NCI-H2171 (cell line): ENCODE measurements at places on chromosomes 7 and 10.

DNA sequence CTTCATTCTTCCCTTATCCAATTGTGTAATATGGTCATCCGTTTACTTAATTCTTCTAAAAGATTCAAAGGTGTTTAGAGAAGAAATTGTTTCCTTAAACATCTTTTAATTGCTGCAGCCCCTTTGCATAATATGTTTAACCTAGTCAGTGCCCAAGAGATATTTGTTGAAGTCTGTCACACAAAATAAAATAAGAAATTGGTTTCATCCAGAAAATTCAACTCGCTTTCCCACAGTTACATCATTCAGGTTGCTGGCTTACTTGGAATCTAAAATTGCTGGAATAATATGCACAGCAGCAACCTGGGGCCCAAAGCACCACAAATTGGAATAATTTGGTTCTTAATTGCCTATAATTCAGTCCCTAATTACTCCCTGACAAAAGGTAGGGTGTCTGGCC, 155.1 kb upstream of the ETV1 start:
- no peak for DNase-seq

GRCh38 chr7:44288811-44289340, 36.5 kb downstream of the CAMK2B start:
- no peak for DNase-seq

- no peak for DNase-seq
Measured at GRCh38 chr10:25451401-25451800, 276.6 kb downstream of the GPR158 start.

DNA sequence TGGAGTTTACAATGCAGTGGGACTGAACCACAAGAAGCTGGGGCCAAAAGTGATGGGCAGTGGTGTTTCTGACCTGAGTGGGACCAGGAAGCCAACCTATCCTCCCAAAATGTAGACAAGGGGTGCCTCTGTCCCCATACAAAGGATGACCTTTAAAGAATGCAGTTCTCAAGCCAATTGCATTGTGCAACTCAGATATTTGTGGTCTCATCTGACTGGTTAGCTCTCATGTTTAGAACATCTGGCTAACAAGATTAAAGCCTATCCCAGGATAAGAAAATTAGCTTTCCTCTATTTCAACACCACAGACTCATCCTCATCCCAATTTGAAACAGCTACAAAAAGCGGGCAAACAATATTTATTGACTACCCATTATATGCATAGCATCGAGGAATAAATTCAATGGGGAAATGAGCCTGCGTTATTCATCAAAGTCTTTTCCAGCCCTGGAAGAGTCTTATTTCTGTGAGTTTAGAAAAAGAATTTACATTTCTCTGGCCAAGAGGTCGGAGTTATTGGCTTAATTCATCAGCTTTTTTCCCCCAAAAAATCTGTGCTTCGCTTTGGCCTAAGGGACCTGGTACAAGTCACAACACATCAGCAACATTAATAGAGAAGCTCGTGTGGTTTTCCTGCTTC, 26.7 kb downstream of the ELMO1 start:
- DNase-seq: no peak

- DNase-seq: no peak
Measured at GRCh38 chr10:30154561-30154960, 95.2 kb upstream of the JCAD start.

- DNase-seq: no peak
Measured at GRCh38 chr10:132664407-132664806, 121.5 kb downstream of the NKX6-2 start.
